ENCODE measurements at places on chromosomes 5 and 9. TPM values are rescaled to one million over a fixed set of nuclear protein-coding genes. Genes with fewer than 3 reads are reported as not detected.

GRCh38 chr5:177446200-177447065 lies at the start of gene PRR7:
Gene PRR7 (plus strand): TSS chr5:177446814. CDS start chr5:177455068, 8,254 bp downstream.
- DNase-seq, result peak; percentile 66

DNA sequence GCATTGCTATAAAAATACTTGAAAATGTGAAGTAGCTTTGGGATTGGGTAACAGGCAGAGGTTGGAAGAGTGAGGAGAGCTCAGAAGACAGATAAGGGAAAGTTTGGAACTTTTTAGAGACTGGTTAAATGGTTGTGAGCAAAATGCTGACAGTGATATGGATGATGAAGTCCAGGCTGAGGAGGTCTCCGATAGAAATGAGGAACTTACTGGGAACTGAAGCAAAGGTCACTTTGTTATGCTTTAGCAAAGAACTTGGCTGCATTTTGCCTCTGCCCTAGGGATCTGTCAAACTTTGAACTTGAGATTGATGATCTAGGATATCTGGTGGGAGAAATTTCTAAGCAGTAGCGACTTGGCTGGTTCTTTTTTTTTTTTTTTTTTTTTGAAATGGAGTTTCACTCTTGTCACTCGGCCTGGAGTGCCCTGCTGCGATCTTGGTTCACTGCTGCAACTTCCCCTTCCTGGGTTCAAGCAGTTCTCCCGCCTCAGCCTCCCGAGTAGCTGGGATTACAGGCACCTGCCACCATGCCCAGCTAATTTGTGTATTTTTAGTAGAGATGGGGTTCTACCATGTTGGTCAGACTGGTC lies 998.9 kb downstream of the TLE1 start:
- peak; percentile 58 for DNase-seq

DNA sequence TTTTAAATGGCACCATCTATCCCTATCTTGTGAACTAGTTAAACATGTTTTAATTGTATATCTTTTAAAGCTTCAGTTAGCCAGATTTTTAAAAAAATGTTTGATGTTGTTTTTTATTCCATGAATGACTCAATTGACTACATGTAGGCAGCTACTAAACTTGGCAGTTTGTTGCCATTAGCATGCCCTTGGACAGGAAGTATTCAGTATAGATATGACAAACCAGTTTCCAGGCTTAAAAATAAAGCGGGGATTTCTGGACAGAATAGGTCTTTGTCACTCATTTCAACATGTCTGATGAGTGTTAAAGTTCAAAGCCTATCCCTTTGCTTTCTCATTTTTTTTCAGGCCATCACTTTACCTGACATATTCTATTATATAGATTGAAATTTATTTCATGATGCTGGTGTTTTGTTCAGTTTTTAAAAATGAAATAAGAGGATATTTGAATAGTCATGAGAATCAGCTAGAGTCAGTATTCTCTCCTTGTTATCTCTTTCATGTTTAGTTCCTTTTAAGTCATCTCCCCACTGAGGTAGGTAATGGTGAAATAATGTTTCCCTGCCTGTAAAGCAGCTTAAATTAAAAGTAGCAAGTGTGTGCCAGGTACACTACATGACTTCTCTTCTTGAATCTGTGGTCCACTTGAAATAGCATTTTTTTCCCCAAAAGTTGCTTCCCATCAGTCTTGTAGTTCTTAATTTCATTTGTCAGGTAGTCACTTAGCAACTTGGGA lies 11.9 kb downstream of the TNFAIP8 start:
- no peak for DNase-seq

DNA sequence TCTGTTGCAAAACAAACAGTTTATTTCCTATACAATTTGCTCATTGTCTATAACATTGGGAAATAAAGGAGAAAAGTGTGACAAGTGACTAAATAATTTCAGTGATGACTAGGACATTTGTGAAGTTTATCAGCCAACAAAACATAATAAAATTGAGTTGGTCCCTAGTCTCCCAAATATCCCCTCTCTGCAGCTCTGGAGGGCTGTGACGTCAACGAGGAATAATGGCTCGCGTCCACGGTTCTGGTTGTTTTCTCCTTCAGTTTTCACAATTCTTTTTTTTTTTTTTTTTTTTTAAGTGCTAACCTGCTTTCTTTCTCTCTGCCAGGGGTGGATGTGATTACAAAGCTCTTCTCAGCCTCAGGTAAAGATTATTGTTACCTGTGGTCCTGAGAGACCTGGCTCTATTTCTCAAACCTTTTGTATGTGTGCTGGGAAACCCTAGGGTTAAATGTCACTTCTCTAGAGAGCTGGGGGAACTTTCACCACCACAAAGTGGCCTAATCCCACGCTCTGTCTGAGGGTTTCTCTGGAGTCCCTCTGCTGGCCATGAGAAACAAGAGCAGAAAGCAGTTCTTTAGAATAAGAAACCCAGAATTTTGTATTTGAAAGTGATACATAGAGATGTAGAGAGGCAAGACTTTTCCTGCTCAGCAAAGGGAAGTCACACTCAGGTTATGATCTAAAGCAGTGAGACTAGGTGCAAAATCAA lies 36.2 kb upstream of the ANKRD55 start:
- DNase-seq, result no peak

GRCh38 chr5:162202285-162202880 lies 134.8 kb downstream of the GABRG2 start:
- no peak for DNase-seq

GRCh38 chr5:21152611-21153010 lies 1164.6 kb upstream of the CDH18 start:
- no peak for DNase-seq

DNA sequence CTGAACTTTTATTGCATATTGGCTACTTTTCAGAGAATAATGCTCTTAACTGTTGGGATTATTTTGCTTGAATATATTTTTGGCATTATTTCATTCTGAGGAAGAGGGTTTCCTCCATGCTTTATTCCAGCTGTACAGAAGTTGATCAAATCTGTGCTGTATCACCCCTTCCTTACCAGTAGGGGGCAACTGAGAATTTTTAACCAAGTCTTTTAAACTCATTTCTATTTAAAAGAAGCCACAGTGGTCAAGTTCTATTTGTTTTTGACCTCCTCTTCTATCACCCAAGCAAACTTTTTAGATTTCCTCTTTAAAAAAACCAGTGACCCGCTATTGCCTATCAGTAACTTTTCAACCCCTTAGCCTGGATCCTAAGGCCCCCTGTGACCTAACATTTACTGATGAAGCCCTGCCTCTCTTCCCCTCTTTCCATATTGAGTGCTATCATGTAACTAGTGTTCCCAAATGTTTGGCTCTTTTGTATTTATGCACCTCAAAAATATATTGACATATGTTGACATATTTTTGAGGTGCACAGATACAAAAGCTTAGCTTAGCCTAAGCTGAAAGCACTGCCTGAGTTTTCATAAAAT lies 80.6 kb downstream of the FBXO4 start:
- DNase-seq, result peak; percentile 12

- DNase-seq, result no peak
Measured at GRCh38 chr5:111753884-111754589, 3.0 kb downstream of the NREP start.

DNA sequence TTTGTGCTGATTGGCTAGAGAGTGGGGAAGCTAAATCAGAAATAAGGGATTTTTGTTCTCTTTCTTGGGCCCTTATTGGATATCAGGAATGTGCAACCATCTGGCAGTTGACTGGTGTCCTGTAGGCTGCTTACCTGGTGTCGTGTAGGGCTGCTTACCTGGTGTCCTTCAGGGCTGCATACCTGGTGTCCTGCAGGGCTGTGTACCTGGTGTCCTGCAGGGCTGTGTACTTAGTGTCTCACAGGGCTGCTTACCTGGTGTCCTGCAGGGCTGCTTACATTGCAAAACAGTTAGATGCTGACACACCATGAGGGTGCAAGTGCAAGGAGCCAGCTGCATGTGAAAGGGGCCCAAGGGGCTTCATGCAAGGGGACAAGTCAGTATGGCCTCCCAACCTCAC lies 249.3 kb downstream of the ICE1 start:
- no peak for DNase-seq

DNA sequence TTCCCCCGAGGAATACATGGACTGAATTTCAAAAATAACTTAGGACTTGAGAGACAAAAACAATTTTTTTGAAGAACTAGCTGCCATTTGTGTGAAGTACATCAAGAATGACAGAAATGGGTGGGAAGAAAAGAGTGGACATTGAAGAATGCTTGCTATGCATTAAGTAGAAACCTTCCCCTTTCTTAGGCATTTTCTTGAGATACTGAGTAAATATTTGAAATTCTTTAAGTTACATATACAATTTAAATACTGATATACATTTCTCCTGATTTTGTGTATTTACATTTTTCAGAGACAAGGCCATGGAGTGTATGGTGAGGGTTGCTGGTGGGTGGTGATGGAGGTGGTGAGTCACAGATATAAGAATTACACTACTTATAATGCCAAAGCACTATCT lies 319.3 kb upstream of the ADAMTSL1 start:
- DNase-seq, result no peak

DNA sequence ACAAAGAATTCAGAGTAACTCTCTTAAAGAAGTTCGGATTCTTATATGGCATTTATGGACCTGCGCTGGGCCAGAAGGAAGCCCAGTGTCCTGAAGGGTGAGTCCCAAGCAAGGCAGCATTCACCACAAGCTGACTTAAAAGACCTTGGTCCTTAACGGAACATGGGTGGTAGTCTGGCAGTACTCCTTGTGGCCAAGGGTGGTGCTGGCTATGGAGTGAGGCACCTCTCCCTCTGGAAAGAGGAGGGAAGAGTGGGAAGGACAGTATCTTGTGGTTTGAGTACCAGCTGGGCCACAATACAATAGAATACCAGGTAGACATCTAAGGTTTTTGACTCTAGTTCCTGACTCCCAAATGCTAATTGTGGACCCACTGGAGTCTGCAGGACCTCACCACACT lies 425.7 kb upstream of the CYLC2 start:
- DNase-seq, result no peak

GRCh38 chr5:59173578-59173977 lies 590.7 kb downstream of the RAB3C start:
- DNase-seq, result no peak

DNA sequence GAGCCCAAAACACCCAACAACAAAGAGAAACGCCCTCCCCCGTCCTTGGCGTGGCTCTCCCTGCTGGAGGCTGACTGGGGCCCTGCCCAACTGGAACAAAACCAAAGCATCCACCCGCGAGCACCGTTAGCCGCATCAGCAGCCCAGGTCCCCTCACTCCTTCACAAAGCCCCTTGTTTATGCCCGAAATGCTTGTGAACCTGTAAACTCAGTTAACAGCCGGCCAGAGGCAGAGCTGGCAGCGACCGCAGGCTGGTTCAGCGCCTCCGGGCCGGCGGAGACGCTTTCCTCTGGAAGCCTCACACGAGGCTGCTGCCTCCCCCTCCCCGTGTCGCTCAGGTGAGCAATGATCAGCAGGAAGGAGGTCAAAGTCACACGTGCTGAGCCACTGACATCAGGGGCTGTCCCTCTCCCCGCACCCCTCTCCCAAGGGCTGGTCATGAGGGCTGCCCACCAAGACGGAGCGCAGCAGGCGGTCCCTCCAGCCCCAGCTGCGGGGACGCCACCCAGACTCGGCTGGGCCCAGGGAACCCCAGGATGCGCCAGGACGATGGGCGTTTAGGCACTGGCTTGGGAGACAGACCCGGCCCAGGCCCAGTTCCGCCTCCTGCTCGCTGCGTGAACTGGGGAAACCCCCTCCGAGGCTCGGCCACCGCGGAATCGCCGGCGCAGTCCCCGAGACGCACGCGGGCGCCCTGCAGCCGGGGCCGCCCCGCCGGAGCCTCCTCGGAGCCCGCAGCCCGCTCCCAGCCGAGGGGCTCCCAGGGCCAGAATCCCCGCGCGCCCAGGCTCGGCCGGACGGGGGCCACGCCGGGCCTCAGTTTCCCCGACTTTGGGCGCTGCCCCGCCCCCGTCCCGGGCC lies 563 bp downstream of the SNAPC4 start:
- peak; percentile 46 for DNase-seq

DNA sequence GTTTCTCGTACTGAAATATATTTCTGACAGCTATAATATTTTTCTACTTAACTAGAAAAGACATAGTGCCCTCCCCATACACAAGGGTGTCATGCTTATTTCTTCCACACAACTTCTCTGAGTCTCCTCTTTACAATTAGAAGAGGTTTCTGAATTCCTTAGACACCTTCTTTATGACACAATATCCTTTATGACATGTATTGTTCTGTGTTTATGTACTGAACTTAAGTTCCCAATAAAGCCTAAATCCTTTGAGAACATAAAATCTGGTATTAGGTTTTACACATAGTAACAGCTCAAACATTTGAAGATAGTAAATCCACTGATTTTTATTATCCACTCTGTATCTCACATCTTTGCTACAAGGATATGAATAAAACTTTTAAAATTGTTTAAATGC lies 32.5 kb downstream of the GRAMD2B start:
- DNase-seq, result no peak

GRCh38 chr9:93466416-93467061 lies 13.2 kb upstream of the FAM120AOS start:
- DNase-seq, result peak; percentile 26

DNA sequence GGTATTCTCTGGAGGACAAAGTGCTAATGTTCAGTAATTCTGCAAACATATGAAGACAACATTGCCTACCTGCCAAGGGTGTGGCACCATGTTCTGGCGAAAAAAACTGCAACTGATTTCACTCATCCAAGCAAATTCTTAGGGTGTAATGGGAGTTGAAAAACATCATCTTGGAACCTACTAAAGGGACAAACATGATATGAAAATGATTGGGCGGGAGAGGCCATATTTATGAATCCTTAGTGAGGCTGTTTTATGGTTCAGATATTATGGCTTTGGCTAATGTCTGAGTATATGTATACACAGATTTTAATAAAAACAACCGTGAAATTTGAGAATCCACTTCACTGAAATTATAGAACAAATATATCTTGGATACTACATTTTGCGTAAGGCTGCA lies 225.7 kb downstream of the ARL15 start:
- DNase-seq, result no peak

GRCh38 chr5:143824851-143825720 lies 13.1 kb downstream of the HMHB1 start:
- DNase-seq, result peak; percentile 87

- DNase-seq, result no peak
Measured at GRCh38 chr5:155189981-155190380, 176.4 kb downstream of the KIF4B start.

- peak; percentile 58 for DNase-seq
Measured at GRCh38 chr5:28301712-28302111, 1263.3 kb upstream of the CDH9 start.

- DNase-seq, result no peak
Measured at GRCh38 chr9:87035879-87036278, 88.6 kb upstream of the GAS1 start.

- DNase-seq, result no peak
Measured at GRCh38 chr5:176144508-176144907, 93.7 kb upstream of the SIMC1 start.

GRCh38 chr9:85237478-85237877 lies 504.3 kb downstream of the AGTPBP1 start:
- DNase-seq, result no peak

- DNase-seq, result no peak
Measured at GRCh38 chr9:22210936-22211335, 201.8 kb upstream of the CDKN2B start.

- DNase-seq, result peak; percentile 36
Measured at GRCh38 chr9:137068539-137069507, 1.5 kb downstream of the SAPCD2 start.

GRCh38 chr9:9790216-9790872 lies 822.5 kb downstream of the PTPRD start:
- DNase-seq, result no peak

The MACIR gene
- polyA plus RNA-seq, result 8.7 TPM

The SNAPC4 gene
- polyA plus RNA-seq, result 4.1 TPM

The PDZD2 gene
- 4.9 TPM for polyA plus RNA-seq

The GPR151 gene
- polyA plus RNA-seq, result not detected

All from stomach (tissue), 19 donors.